Activated CD4-positive, alpha-beta T cell treated with anti-CD3 and anti-CD28 coated beads, Interleukin-2, amount 50 U/mL, for 24 hours (primary cell): ENCODE measurements at places on chromosomes 1 and 21.

DNA sequence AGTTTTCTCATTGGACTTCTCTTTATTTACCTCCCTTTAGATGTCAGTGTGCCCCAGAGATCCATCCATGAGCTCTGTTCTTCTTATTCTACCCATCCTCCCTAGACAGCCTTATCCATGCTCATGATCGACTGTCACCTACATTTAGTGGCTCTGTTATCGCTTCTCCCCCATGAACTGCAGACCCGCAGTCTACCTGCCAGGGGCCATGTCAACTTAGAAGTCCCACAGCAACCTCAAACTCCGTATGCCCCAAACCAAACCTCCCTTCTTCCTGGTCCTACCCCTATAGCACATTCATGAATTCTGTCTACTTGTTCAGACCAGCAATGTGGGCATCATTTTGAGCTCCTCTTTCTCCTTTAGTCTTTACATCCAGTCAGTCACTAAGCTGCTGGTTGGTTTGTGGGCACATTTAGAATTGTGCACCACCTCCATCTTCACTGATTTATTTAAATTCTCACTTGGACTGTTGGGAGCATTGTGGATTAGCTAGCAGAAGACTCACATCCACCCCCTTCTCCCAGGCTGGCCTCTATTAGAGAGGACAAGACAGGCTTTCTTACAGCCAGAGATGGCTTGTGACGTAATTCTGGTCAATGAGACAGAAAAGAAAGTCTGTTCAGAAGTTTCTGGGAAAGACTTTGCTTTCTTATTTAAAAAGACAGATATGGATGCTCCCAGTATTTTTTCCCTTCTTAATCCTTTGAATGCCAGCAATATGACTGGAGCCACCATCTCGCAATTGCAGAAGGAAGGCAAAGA is 19.1 kb downstream of the C1orf116 start:
- no peak for DNase-seq

DNA sequence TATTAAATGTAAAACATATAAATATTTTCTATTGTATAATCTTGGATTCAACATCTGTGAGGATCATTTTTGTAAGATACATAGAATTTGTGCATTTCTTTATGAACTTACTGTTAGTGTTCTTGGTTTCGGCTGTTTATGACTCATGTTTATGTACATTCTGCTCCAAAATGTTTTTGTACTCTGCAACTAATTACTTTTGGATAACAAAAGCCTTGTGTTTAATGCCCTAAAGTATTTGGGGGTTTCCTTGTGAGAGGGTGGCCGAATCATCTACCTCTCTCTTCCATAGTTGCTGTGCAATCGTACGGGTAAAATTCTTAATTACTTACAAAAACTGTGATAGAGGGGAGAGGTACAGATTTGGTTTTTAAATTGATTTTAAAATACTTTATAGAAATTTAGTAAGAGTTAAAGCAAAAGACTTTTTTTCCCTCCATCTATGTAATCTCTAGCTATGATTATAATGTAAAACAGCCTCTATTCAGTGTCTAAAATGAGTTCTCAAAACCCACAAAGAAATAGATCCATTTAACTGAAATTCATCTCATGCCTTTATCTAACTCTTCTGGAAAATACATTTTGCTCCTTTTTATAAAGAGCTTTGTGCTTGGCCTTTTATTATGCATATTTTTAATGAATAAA is 38.7 kb upstream of the LRRC8C start:
- no peak for DNase-seq

DNA sequence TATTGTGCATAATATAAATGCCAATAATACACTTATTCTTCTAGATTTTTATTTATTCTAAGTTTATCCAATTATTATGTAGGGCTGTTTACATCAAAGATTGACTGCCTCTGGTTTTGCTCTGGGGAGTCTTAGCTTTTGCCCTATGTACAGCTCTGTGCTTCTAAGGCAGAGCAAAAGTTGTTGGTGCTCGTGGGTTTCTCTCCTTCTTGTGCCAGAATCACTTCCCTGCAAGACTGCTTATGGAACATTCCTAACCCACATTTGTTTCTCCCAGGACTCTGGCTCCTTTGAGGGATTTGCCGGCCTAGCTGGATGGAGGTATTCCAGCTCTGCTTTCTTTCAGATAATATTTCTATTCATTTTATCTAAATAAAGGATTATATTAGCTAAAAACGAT is 849.1 kb downstream of the USP25 start:
- DNase-seq: no peak

GRCh38 chr1:37660664-37661063 is 26.0 kb upstream of the RSPO1 start:
- no peak for DNase-seq

DNA sequence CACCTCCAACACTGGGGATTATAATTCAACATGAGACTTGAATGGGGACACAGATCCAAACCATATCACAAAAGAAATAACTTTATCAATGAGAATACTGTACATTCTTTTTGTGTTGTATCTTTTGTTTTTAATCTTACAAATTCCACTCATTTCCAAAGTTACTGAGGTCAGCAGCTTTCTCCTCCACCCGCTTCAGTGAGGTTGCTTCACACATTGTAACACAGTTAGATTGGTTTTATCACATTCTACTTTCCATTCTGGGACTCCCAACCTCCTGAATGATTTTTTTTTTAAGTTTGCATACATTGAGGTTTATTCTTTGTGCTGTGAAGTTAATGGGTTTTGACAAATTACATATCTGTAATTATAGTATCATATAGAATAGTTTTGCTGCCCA is 43.8 kb downstream of the DDAH1 start:
- no peak for DNase-seq

GRCh38 chr1:57839067-57839466 is 415.2 kb upstream of the DAB1 start:
- DNase-seq: no peak

DNA sequence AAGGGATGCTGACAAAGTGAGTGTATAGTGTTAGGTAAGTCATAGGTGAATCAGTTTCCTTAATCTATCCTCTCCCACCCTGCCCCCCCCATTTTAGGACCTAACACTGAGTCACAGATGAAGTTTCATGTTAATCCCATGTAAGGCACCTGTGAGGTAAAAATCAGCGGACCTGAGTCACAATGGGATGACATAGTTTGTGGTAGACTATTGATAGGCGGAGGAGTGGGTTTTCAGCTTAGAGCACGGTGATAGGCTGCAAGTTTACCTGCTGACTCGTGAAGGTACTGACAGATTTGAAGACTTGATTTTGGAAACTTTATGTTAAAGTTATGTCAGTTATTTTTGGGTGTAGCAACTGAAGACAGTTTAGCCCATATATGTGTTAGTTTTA is 1.7 kb downstream of the TOR1AIP1 start:
- peak; percentile 59 for DNase-seq
